ENCODE measurements at places on chromosomes 3 and 15. TPM values are rescaled to one million over a fixed set of nuclear protein-coding genes. Genes with fewer than 3 reads are reported as not detected.

GRCh38 chr3:33277193-33277882 lies at the start of gene FBXL2:
FBXL2 (plus strand) TSS chr3:33277442; CDS start chr3:33277513, 71 bp downstream.
- peak; percentile 72 for DNase-seq

DNA sequence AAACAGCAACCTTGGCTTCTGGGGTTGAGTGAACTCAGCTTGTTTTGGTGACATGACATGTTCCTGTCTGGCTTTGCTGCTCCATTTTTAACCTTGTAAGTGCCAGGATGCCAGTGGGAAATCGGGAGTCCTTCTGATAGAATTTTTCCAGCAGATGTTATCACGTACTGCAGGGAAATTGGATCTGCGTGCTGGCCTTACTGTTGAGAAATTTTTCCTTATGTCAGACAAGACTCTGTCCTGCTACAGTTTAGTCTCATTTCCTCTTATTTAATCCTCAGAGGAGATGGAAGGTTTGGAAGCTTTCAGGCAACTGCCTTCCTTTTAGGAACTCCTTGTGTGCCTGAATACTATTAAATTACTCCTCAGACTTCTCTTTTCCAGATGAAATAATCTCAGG lies 80.6 kb downstream of the PGPEP1L start:
- no peak for DNase-seq

GRCh38 chr3:194322678-194323211 lies 28.4 kb downstream of the CPN2 start:
- peak; percentile 33 for DNase-seq

- DNase-seq, result no peak
Measured at GRCh38 chr15:85350395-85350794, 30.0 kb upstream of the AKAP13 start.

DNA sequence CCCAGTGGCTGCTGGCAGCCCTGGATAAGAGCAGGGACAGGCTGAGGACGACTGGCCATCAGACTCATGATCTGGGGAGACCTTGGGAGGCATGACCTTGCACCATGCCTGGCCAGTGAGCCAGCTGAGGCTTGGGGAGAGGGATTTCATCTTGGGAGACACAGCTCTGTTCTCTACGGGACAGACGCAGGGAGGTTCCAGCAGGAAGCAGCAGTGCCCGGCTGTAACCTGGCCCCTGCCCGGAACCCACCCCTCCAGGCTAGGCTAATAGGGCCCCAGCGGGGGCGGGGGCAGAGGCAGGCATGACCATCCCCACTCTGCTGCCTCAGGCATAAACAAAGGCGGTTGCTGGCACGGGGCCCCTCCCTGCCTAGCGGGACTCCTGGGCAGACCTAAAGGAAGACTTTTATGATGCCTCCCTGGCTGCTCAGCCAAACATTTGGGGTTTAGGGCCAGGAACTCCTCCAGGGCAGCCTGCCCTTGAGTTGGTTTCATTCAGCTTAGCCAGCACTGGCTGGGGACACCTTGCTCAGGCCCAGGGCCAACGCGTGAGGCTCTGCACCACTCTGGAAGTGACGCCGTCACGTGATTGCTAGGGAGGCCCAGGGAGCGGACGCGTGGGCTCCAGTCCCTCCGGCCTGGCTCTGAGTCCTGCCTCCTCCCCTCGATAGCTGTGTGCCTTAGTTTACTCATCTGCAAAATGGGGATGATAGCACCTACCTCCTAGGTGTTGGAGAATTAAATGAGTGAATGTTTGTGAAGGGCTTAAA lies 27.6 kb downstream of the HDAC11 start:
- peak; percentile 24 for DNase-seq

DNA sequence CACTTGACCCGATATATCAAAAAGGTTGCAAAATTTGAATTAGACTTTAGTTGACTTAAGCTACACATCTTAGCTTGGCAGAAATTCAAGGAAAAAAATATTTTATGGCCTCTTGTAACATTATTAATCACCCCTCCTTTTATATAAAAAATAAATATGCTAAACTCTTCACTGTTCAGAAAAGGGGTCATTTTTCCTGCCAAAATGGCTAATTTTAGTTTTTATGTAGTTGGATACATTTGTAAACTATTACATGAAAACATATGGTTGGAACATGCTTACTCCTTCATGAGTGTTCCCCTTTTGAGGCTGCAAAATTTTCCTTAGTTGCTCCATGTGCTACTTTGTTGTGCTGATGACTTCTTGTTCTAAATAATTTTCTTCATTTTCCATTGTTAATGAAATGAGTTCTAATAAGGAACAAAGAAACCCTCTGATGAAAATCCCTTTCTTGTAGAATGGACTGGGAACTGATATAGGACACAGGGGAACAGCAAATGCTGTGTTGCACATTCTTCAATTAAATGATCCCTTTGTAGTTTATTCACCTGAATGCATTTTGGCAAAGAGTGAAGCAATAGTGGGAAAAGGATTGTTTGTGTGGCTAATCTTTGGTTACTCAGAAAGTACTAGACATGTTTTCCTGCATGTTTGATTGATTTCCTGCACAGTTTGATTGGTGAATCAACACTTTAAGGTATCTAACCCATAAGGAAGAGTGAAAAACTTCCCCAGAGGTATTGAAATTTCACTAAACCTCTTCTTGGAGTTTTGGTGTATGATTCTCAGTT lies 349.3 kb downstream of the TIGIT start:
- no peak for DNase-seq

GRCh38 chr3:37670961-37671483 lies 190.7 kb upstream of the CTDSPL start:
- DNase-seq, result no peak

DNA sequence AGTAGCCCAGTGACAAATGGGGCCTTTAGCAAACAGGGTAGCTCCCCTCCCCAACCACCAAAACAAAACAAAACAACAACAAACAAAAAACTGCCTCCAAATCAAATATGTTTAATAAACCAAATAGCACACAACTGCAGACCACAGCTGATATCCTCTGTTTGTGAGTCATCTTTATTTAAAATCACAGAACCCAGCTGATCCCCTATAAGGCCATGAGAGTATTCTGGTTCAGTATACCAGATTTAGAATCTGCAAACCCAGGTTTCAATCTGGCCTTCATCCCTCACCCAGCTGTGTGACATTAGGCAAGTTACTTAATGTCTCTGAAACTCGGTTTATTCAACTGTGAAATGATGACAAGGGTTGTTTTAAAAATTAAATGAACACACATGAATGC lies 124.5 kb downstream of the SUCLG2 start:
- DNase-seq, result no peak

- no peak for DNase-seq
Measured at GRCh38 chr3:122146466-122146865, 37.0 kb upstream of the CASR start.

- DNase-seq, result peak; percentile 62
Measured at GRCh38 chr3:11591391-11592282, 52.1 kb downstream of the VGLL4 start.

GRCh38 chr3:151226088-151226563 lies 23.1 kb upstream of the GPR171 start:
- peak; percentile 7 for DNase-seq

- no peak for DNase-seq
Measured at GRCh38 chr15:70920981-70921696, 28.5 kb downstream of the LRRC49 start.

GRCh38 chr3:41705893-41706292 lies 256.0 kb downstream of the ULK4 start:
- no peak for DNase-seq

DNA sequence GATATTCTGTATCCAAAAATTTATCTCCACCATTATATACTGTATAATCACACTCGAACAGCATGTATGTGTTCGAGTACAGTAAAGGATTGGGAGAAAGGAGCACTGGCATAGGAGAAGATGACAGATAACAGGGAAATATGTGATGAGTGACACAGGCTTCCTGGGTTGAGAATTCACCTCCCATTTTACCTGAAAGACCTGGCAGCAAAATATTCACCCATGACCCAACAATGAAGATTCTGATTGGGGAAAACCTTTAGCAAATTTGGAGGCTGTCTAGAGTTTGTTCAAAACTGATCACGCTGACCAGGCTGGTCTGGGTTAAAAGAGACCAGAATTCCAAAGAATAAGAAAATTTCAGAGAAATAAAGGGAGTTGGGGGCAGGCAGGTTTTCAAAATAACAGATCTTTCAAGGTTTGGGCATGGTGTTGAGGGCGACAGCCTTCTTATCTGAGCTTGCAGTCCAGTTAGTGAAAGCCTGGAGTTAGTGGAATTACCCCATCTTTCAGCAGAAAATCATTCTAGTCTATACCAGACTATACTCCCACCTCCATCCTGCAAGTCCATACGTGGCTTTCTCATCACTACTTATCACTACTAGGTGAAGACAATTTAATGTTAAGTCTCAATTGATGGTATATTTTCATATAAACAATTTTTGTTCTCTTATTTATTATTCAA lies 42.8 kb upstream of the RSL24D1 start:
- no peak for DNase-seq

GRCh38 chr15:64552281-64552948 lies 92.0 kb downstream of the ZNF609 start:
- DNase-seq, result no peak

GRCh38 chr3:140863580-140864009 lies 78.0 kb upstream of the SLC25A36 start:
- DNase-seq, result peak; percentile 20

- DNase-seq, result no peak
Measured at GRCh38 chr3:117278424-117279190, 569.0 kb downstream of the TUSC7 start.

DNA sequence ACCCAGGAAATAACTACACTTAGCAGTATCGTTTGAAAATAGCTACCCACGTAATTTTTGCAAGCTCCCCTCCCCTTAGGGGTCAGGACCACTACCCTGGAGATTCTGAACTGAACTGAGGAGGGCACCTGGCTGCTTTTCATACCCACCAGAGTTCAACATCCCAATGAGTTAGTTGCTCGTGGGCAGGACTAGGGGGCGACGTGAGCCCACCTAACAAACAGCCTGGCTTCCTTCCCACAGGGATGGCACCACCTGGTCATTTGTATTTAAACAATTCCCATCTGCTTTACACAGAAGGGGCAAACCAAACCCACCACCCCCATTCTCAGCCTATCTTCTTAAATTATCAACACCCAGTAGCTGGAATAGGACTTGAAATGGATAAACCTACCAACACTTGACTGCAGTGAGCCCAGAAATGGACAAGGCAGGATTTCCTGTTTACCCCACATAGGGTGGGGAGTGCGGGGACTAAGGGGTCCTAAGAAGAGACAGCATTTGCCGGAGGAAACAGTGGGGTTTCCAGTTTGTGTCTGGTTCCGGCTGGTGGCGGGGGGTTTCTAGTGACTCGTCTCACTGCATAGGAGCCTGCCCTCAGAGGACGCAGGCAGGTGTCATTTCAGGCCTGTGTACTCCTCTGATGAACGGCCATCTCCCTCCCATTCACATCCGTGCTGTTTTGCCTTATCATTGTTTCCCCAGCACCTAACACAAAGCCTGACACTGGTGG lies 11.6 kb upstream of the VGLL4 start:
- DNase-seq, result no peak

- DNase-seq, result no peak
Measured at GRCh38 chr3:32184187-32184730, 54.2 kb upstream of the CMTM8 start.

DNA sequence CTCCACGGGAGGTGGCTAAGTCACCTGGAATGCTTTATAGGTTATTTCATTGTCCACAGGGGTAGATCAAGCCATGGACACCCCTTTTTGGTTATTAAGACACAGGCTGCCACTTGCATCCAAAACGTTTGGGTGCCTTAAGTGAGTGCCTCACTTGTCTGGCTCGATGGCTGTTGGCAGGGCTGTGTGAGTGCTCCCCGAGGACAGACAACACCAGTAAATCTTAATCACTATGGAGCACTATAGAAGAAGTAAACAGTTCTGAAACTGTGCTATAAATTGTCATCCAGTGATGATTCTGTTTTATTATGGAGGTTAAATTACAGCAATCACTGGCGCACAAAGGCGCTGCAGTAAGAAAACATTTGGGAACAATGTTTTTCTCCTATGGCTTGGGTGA lies 215.5 kb downstream of the CACNA2D3 start:
- no peak for DNase-seq

DNA sequence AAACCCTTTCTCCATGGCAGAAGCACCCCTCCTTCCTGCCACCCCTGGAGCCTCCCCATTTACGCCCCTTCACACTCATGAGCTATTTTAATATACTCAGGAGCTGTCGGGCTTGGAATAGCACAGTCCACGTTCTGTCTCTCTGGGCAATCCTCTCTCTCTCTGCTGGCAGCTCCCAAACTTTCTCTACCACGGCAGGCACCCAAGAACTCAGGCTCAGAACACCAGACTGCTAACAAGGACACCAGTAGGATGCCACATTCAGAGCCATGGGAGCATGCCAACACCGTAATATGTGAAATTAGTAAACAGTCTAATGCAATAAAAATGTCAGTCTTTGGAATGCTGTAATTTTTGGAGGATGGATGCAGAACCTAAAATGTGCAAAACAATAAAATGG lies 19.3 kb downstream of the TNFAIP8L3 start:
- DNase-seq, result no peak

GRCh38 chr15:66879531-66880368 lies 177.7 kb downstream of the SMAD6 start:
- peak; percentile 35 for DNase-seq

DNA sequence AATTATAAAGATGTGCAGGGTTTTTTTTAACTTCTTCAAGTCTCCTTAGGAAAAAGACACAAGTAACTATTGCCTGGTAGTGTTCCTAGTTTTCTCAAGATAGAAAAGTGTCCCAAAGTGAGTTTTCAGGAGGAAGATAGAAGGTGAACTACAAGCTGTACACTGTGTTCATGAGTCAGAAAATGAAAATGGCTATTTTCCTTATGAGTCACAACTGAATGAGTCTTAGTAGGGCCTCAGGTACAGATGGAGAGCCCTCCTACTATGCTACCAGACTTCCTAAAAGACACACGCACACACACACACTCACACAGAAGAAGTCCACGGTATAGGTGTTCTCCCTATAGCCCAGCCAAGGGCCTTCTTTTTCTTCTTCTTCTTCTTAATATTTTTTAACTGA lies 3.1 kb downstream of the MYO1E start:
- no peak for DNase-seq

GRCh38 chr3:191020730-191021396 lies 158.4 kb upstream of the GMNC start:
- DNase-seq, result no peak

DNA sequence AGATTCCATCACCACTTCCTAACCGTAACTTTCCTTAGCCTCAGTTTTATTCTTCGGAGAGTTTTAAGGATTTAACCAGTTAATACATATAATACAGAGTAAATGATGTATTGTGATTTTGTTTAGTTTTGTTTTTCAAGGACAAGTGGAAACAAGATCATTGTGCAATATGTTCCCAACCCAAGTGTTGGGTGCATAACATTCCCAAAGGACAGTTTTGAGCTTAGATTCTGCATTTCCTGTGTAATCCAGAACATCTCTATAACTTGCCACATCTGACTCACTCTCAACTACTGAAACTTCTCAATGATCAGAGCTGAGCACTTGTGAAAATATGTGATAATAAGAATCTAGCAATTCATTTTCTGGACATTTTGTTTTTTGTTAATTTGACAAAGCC lies 466.1 kb upstream of the PPP2R3A start:
- DNase-seq, result no peak

GOLGA6L7 gene
- total RNA-seq, result not detected

NOP10 gene
- total RNA-seq, result 248 TPM

IQGAP1 gene
- 235 TPM for total RNA-seq

HTR3E gene
- total RNA-seq, result not detected

SHF gene
- total RNA-seq, result 2.0 TPM

MUC20 gene
- total RNA-seq, result not detected

SQOR gene
- 4.7 TPM for total RNA-seq

IQCH gene
- 0.31 TPM for total RNA-seq

POLG gene
- total RNA-seq, result 71.0 TPM

UBA7 gene
- total RNA-seq, result 11.7 TPM

ARPIN gene
- 8.2 TPM for total RNA-seq

CDCP1 gene
- 0.56 TPM for total RNA-seq

KIF7 gene
- 14.3 TPM for total RNA-seq

FSTL1 gene
- total RNA-seq, result 1,532 TPM

CCR8 gene
- total RNA-seq, result not detected

HHATL gene
- not detected for total RNA-seq

All from SJSA1 (cell line).